ENCODE measurements at places on chromosomes 11 and 22.

GRCh38 chr22:45425531-45426265 lies 12.2 kb downstream of the RIBC2 start:
- no peak for DNase-seq

- DNase-seq, result no peak
Measured at GRCh38 chr11:119319700-119320239, 2.8 kb upstream of the MCAM start.

DNA sequence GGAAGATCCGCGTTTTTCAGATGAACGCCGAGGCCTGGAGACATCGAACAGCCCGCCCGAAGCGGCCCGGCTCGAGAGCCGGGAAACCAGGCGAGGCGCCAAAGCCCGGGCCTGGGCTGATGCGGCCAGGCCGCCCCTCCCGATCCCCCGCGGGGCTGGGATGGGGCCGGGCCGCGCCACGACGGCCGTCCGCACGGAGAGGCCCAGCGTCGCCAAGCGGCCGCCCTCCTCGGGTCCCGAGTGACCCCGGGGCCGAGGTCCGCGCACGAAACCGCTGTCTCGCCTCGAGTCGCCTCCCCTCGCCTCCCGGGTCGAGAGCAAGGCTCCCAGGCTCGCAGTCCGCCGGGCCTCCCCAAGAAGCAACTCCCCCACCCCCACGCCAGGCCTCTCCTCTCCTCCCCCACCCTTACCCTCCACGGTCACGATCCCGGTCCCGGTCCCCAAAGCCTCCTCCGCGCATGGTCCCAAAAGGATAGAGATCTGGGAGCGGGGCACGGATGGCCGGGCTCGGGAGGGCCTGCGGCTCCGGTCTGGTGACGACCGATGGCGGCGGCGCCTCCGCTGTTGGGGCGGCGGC lies 482 bp downstream of the DDX17 start:
- peak; percentile 78 for DNase-seq

- DNase-seq, result peak; percentile 90
Measured at GRCh38 chr22:38313384-38313955, 3.8 kb downstream of the CSNK1E start.

DNA sequence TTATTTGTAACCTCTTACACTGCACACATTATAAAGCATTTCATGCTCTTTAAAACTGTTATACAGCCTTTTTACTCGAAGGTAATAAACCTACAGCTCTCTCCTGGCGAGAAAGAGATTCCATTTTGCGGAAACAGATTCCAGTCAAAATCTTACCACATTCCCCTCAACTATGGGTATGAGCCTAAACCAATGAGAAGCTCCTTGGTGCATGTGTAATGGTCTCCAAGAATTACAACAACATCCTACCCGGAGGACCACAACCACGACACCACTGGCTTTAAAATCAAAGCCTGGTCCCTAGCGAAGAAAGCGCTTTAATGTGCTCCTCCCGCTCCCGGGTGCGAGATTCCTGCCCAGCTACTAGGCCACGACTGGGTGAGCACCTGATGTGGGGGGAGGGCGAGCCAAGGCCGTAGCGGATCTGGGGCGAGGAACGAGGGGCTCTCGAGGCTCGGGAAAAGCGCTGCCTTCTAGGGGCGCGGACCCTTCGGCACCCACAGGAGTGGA lies 821 bp downstream of the CELF1 start:
- peak; percentile 44 for DNase-seq

DNA sequence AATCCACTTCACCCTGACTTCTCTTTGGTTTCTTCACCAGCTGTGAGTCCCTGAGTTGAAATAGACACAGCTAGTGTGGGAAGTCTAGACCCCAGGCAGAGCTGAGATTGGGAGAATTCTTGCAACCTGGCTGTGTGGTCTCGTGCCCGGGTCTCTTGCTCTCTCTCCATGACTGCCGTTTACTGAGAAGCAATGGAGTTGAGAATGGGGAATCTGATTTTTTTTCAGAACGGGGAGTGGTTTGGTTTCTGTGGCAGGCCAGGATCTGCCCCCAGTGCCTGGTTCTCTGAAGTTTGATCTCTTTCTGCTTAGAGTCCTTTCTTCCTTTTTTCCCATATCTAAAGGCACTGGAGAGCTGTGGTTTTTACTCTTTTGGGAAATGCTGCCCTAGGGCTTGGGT lies 1.5 kb downstream of the SIDT2 start:
- DNase-seq, result no peak

DNA sequence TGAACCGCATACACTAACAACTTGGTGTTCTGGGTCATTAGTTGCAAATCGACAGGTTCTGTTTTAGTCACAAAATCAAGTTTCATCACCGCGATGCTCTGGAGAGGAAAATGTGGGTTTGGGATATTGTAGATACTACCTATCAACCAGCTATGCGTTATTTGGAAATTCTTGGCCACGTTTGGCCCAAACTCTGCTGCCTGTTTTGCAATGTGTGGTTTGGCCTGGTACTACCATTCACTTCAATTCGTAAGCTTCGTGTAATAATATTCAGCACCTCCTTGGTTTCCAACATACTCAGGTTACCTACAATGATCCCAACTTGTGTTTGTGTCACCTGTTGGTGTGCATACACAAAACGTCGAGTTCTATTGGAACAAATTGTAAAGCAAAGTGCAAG lies 16.2 kb upstream of the ACER3 start:
- DNase-seq, result peak; percentile 24

GRCh38 chr11:42526426-42526825 lies 785.4 kb upstream of the API5 start:
- no peak for DNase-seq

DNA sequence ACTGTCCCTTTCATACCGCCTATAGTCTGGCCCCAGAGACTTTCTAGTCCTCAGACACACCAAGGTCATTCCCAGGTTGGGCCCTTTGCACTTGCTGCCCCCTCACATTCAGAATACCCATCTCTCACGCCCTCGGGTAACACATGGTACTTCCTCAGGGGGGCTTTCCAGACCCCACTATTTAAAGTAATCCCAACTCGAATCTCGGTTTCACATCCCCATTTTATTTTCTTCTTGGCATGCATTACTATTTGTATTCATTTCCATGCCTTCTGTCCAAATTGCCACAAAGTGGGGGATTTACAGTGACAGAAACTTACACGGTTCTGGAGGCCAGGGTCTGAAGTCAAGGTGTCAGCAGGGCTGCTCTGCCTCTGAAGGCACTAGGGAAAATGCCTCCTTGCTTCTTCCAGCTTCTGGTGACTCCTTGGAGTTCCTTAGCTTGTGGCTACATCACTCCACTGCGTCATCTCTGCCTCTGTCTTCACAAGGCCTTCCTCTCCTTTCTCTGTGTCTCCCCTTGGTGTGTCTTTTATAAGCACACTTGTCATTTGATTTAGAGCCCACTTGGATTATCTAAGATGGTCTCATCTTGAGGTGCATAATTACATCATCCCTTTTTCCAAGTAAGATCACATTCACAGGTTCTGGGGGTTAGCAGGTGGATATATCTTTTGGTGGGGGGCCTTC lies 15.1 kb downstream of the RCN1 start:
- DNase-seq, result no peak

GRCh38 chr11:117621226-117621625 lies 175.8 kb downstream of the DSCAML1 start:
- DNase-seq, result no peak

- DNase-seq, result no peak
Measured at GRCh38 chr11:119641983-119642745, 86.8 kb downstream of the NECTIN1 start.

- no peak for DNase-seq
Measured at GRCh38 chr11:130157101-130157500, 2.5 kb upstream of the ST14 start.

DNA sequence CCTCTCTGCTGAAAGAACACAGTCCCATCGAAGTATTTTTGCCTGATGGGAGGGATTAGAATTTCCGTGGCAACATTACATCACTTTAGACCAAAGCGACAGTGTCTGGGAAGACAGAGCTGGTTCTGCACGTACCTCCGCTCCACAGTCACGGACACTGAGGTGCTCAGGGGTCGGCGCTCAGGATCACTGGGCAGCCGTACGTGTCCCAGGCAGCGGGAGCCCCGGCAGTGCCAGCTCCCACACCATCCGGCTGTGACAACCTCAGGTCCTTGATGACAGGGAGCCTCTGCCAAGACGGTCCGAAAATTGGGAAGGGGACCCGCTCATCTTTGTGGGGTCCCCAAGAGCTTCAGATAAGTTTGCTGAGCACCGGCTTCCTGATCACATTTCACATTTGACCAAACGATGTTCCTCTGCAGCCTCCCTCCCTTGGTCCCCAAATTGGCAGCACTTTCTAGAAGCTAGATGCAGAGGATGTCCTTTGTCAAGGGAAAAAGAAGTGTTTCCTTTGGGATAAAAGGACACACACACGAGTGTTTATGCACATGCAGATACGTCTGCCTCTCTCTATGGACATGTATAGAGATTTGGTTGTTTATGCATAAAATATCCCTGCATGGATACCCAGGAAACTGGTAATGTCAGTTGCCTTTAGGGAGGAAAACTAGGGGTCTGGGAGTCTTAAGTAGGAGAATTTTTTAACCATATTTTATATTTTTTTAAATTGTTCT lies 61.6 kb upstream of the LINC01488 start:
- no peak for DNase-seq

DNA sequence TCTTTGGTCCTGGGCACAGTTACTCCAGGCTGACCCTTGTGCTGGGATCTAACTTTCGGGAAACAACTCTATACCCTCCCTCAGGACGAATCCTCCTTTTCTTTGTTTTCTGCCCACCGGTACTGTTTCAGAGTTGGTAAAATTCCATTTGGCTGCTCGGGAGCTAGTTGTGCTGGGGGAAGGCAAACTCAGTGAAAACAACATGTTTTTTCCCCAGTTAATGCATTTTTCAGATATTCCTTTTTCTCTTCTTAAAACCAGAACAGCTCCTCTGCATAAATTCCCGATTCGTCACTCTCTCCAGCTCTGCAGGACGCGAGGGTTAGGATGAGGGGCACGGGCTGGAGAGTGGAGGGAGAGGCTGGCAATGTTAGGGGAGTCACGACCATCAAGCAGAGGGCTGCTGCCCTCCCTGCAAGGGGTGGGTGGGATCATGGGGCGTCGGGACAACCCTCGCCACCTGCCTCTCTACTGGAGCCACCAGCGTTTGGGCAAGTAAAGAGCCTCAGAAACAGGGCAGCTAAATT lies 31.3 kb downstream of the LRRC10B start:
- no peak for DNase-seq

DNA sequence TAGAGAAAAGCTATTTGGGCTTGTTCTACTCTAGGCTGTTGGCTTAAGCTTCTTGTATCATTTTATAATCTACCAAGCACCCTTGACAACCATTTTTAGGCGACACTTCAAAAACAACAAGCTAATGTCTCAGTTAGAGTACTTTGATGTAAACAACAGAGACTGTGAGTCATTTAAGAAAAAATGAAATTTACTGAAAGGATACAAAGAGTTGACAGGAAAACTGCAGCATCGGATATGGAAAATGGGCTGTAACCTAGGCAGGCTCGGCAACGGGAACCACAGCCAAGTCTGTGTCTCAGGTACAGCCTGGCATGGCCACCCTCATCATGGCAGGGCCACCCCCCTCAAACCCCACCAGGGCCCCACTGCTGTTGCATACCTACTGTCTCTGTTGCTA lies 4.4 kb upstream of the RNF169 start:
- DNase-seq, result no peak

- no peak for DNase-seq
Measured at GRCh38 chr22:33743756-33744155, 176.5 kb downstream of the LARGE1 start.

- DNase-seq, result no peak
Measured at GRCh38 chr11:27187848-27188621, 147.4 kb downstream of the BBOX1 start.

DNA sequence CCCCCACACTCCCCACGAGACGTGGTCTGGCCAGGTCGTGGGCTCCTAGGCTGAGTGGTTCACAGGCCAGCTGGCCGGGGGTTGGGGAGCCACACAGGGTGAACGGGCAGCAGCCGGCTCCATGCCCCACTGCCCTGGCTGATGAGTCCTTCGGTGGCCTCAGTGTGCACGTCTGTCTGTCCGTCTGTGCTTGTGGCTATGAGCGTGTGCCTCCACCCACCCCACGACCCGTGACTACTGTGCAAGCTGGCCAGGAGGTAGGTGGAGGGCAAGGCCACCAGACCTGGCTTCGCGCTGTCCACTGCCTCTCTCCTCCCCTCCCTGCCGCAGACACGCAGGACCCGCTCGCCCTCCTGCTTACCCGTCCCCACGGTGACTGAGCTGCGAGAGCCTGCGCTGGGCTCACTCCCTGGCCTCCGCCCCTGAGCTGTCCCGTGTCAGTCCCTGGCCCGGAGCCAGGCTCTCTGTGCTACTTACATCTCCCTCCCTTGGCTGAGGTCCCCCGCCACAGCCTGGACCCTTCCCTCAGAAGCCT lies 14.1 kb downstream of the CSDC2 start:
- DNase-seq, result no peak

DNA sequence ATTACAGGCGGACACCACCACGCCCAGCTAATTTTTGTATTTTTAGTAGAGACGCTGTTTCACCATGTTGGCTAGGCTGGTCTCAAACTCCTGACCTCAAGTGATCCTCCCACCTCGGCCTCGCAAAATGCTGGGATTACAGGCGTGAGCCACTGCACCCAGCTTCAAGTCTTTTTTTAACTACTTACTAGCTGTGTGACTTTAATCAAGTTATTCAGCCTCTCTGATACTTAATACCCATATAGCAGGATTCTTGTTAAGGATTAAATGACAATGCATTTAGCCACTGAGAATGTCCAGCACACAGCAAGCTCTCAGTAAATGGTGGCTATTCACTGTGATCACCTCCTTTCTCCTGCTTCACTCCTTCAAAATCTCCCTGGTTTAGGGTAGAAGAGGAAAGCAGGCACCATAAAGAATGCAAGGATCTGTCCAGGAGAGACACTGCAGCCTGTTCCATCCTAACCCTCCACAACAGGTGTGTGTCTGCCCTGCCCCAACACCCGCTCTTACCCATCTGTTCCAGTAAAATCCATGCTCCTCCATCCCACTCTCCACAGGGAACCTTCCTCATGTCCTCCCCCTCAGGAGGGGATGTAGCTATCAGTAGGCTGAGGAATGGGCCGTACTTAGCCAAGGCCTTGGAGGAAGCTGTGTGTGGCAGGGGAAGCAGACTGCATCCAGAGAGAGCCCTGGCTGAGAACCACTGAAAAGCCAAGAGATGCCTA lies 69.3 kb downstream of the MICAL3 start:
- DNase-seq, result no peak

All from fibroblast of gingiva (primary cell).